ENCODE measurements at places on chromosomes 1 and 21. TPM values are rescaled to one million over a fixed set of nuclear protein-coding genes. Genes with fewer than 3 reads are reported as not detected.

GRCh38 chr1:200263203-200263602 lies 146.6 kb downstream of the ZNF281 start:
- DNase-seq: no peak
- no peak overlapping the region for H3K4me3 ChIP-seq
- peaks cover 6% of the 10 kb centered on the region for H3K27me3 ChIP-seq
- no peaks in the 10 kb centered on the region for H3K36me3 ChIP-seq
- no peak overlapping the region for H3K27ac ChIP-seq
- no peaks in the 10 kb centered on the region for H3K4me1 ChIP-seq

- H3K36me3 ChIP-seq: no peaks in the 10 kb centered on the region
- H3K27me3 ChIP-seq: peaks cover 19% of the 10 kb centered on the region
- DNase-seq: peak; percentile 40
- peaks cover 31% of the 10 kb centered on the region for H3K4me1 ChIP-seq
Observed at GRCh38 chr1:158998781-158999161, 10.9 kb upstream of the IFI16 start.

Gene RGS13
- 0.22 TPM for total RNA-seq

- no peak overlapping the region for H3K4me3 ChIP-seq
- peaks cover 57% of the 10 kb centered on the region for H3K4me1 ChIP-seq
- peaks cover 45% of the 10 kb centered on the region for H3K36me3 ChIP-seq
- H3K27ac ChIP-seq: peak overlapping the region; percentile 85
- no peak for DNase-seq
- no peaks in the 10 kb centered on the region for H3K27me3 ChIP-seq
Observed at GRCh38 chr1:33012165-33012564, 24.5 kb downstream of the AK2 start.

- no peaks in the 10 kb centered on the region for H3K4me1 ChIP-seq
- H3K27ac ChIP-seq: no peak overlapping the region
Observed at GRCh38 chr1:243942196-243943150, 92.4 kb upstream of the AKT3 start.

DNA sequence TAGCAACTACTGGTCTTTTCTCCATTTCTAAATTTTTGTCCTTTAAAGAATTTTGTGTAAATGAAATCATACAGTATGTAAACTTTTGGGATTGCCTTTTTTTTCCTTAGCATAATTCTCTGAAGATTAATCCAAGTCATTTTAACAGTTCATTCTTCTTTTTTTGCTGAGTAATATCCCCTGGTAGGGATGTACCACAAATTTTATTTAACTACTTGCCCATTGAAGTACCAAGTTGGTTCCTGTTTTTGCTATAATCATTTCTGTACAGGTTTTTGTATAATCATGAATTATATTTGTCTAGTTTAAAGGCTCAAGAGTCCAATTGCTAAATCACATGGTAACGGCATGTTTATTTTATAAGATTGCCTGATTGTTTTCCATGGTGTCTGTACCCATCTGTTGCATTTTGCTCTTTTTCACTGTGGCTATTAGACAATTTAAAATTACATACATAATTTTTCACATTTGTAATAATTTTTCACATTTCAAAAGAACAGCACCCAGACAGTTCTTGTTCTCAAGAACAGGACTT lies 891.1 kb downstream of the USP25 start:
- H3K27ac ChIP-seq: no peak overlapping the region
- DNase-seq: no peak
- no peaks in the 10 kb centered on the region for H3K27me3 ChIP-seq
- peaks cover 4% of the 10 kb centered on the region for H3K36me3 ChIP-seq
- peaks cover 11% of the 10 kb centered on the region for H3K4me1 ChIP-seq
